ENCODE measurements at places on chromosomes 4 and X. TPM values are rescaled to one million over a fixed set of nuclear protein-coding genes. Genes with fewer than 3 reads are reported as not detected.
A peak's percentile ranks its signal among the peaks of the same experiment; 100 is the strongest.

The PDZD4 gene
- 12.0 TPM for polyA plus RNA-seq

The CPLX1 gene
- polyA plus RNA-seq = 3.1 TPM

The TCEAL2 gene
- 10.7 TPM for polyA plus RNA-seq

The MAGEA1 gene
- not detected for polyA plus RNA-seq

The CXCL3 gene
- polyA plus RNA-seq = not detected

The TMEM47 gene
- 26.9 TPM for polyA plus RNA-seq

The CBLL2 gene
- not detected for polyA plus RNA-seq

GRCh38 chr4:134935320-134935719, 733.7 kb upstream of the PABPC4L start:
- DNase-seq = no peak

DNA sequence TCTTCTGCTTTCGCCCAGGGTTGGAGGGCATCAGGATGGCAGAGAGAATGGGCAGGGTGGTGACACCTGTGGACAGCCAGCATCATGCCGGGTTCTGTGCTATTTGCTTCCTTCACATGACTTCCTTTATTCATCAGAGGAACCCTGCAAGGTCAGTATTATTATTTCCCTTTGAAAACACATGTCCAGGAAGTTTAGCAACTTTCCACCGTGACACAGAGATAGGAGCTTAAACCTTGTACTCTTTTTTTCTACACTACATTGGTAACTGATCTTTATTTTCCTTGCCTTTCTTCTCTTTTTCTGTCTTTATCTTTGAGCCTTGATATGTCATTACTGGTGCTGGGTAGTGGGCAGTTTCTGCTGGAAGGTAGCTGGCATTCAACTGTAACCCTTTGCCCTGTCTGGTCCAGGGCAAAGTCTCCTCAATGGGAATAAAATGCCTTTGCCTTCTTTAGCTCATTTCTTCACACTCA, 5.0 kb upstream of the MGST2 start:
- DNase-seq = no peak

- DNase-seq = no peak
Observed at GRCh38 chrX:18575744-18576143, 96.2 kb downstream of the RS1 start.

DNA sequence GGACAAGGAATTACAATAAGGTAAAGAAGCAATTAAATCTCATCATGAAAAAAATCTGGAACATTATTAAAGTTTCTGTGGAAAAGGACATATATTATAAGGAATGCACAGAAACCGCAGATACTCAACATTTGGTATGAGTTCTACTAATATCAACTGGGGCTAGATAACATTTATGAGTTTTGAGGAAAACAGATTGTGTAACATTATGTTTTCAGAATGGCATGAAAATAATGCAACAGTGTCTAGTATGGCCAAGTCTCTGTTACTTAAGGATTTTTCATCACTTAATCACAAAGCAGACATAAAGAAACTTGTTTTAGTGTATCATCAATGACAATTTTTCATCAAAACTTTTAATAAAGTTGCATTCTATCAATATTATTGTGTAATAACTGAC, 785.0 kb downstream of the GLUD2 start:
- no peak for DNase-seq

- no peak for DNase-seq
Observed at GRCh38 chr4:74618659-74619058, 173.7 kb downstream of the AREG start.

GRCh38 chrX:36609616-36610585, 398.3 kb upstream of the FAM47C start:
- DNase-seq = no peak

DNA sequence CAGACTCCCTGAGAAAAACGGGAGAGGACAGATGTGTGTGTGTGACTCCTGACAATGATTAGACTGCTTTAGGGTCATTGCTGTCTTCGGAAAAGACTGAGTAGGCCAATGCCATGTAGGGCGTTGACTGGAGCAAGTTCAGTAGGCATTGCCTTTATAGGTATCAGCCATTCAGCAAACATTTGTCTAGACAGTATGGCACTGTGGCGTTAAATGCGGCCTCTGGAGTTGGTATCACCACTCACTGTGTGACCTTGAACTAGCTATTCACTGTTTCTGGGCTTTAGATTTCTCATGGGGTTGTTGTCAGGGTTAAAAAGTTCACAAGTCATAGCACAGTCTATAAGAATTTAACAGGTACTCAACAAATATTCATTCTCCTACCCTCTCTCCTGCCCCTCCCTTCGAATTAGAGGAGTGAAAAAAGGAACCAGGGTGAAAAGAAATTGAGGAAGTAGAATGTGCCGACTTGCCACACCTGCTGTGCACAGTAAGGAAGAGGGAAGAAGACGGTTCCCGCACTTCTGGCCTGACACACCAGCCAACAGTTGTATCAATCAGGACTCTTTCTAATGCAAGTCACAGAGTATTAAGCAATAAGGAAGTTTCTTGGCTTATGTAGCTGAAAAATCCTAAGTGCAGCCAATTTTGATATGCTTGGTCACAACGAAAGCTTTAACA, 83.2 kb upstream of the PLAC8 start:
- no peak for DNase-seq

DNA sequence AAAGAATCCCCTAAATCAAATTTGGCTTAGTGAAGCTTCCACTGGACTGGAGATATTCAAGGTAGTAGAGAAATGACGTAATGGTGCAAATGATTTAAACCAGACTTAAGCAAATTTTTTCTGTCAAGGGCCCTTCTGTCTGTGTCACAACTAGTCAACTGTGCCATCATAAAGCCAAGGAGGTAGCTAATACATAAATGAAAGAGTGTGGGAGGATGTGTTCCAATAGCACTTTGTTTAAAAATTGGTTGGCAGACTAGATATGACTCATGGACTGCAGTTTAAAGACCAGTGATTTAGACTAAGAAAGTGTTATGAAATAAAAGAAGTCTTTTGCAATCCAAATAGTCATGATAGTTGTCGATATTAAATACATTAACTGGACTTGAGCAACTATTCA, 24.3 kb upstream of the TEX13C start:
- DNase-seq = no peak

- DNase-seq = no peak
Observed at GRCh38 chr4:8478371-8478770, 37.8 kb downstream of the TRMT44 start.

DNA sequence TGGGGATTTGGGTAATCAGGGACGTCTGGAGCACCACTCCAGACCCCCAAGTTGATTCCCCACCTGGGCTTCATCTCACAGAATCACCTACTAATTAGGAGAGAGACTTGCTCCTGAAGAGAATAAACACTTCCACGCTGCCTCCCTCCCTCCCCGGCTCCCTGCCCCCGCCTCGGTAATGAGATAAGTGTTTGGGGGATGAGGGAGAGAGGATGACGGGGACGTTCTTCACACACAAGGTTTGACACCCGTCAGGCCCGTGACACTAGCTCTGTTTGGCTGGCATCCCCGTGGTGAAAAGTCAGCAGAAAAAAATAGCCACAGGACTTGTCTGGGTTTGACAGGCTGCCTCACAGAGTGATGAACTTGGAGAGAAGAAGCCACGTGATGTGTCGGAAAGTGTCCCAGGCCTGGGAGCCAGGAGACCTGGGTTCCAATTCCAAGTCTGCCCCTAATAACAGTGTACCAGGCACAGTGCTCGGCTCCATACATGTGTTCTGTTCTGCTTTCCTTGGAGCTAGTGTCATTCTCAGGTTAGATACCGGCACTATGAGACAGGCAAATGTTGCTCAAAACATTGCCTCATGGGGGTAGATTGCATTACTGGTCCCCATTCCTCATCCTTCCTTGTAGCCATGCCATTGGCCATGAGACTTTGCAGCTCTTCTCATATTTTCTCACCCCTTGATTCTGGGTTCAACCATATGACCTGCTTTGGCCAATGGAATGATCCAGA, 578.0 kb downstream of the BCOR start:
- DNase-seq = no peak

GRCh38 chr4:168449719-168450452, 30.4 kb downstream of the DDX60L start:
- DNase-seq = no peak

- DNase-seq = no peak
Observed at GRCh38 chr4:186002853-186003252, 66.1 kb upstream of the TLR3 start.

GRCh38 chr4:10123227-10124101, 6.9 kb upstream of the WDR1 start:
- peak; percentile 58 for DNase-seq

GRCh38 chr4:11328401-11328800, 100.3 kb downstream of the HS3ST1 start:
- no peak for DNase-seq

GRCh38 chrX:124348885-124349453, 2.6 kb downstream of the SH2D1A start:
- no peak for DNase-seq

- no peak for DNase-seq
Observed at GRCh38 chr4:169446824-169447223, 165.6 kb downstream of the NEK1 start.

GRCh38 chrX:30219372-30219771, 4.0 kb downstream of the MAGEB2 start:
- DNase-seq = no peak

DNA sequence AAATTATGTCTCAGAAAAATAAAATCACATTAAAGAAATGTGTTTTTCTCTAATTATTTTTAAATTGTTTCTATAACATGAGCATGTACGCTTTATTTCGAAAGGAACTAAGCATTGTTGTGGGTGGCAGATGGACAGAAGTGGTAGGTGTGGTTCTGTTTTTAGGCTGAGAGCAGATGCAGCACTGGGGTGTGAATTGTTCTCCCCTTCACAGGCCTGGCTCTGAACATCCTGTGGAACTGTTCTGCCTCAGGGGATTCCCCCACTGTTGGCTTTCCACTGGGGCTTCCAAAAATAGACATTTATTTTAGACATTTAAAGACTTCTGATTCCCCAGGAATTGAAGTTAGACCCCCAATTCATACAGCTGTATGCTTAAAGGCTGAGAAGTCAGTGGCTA, 41.9 kb upstream of the PDHA2 start:
- DNase-seq = no peak

DNA sequence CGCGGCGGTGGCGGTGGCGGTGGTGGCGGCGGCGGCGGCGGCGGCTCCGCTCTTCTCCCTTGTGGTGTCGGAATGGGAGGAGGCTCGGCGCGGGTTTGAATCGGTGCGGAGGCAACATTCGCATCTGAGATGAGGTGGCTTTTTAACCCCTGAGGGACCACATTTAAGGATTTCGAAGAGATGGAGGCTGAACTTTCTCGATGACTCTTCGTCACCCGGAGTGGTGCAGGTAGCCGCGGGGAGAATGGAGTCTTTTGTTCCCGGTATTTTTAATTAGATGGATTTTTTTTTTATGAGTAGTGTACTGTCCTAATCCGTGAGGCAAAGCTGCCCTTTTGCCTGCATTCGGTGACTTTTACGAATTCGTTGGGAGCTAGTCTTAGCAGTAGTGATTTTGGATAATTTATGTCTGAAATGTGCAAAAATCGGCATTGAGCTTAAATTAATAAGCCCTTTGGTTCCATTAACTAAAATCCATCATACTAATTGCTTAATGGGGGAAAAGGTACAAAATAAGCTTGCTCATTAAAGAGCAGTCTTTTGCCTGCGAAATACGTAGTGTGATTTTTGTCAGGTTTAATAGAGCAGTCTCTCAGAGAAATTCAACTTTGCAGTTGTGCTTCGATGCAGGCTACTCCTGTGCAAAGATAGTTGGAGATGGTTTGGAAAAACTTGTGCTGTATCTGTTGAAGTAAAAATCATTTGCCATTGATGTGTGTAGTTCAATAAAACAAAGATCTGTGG, 206.2 kb downstream of the TENM3 start:
- DNase-seq = peak; percentile 59

DNA sequence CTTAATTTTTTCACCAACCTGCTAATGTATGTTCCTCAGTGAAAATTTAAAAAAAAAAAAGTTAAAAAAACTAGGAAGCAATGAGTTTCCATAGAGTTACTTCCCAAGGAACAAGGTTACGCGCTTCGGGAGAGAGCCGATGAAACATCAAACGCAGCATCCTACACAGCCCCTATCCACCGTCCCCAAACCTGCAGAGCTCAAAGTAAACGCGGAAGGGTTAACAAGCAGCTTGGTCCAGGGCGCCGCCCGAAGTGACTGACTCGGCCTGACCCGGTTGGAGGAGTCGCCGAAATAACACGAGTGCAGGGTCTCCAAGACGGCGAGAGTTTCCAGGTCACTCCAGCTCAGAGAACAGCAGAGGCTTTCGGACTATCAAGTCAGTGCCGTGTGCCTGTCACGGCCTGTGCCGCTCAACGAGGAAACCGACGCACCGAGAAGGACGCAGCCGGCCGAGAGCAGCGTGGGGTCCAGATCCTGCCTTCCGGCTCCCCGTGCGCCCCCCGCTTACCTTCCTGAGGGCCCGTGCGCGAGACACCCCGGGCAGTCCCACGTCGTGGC, 512 bp downstream of the NOP14 start:
- DNase-seq = no peak

- DNase-seq = no peak
Observed at GRCh38 chr4:139824882-139825522, 159.4 kb downstream of the MGST2 start.

GRCh38 chr4:183543435-183543834, 38.6 kb downstream of the ING2 start:
- DNase-seq = no peak

DNA sequence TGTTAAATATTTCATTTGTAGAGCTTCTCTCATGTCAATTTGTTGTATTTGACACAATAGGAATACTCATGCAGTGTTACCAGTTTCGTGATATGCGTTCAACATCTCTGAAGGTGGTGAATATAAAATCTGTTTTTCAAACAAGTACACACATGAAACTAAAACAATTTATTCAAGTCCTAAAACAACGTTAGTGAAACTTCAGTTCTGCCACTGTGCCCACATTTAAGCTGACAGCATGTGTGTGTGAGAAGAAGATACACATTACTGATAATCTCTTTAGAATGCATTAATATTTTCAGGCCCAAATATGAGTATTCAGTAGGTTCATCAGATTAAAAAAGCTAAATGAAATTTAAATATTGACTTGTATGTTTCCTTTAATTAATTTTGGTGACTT, 21.7 kb downstream of the GAB1 start:
- DNase-seq = no peak

- DNase-seq = no peak
Observed at GRCh38 chr4:155854582-155855226, 11.4 kb downstream of the ASIC5 start.

DNA sequence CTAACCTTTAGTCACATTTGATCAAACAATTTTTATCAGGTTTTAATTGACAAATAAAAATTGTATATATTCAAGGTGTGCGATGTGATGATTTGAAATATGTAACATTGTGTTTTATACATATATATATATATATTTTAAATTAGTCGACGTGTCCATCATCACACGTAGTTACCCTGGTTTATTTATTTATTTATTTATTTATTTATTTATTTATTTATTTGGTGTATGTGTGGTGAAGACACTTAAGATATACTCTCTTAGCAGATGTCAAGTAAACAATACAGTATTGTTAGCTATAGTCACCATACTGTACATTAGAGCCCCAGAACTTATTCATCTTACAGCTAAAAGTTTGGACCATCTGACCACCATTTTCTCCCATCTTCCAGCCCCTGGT, 224.9 kb upstream of the HHIP start:
- no peak for DNase-seq
